Foreskin keratinocyte (primary cell): ENCODE measurements at places on chromosomes 1 and 21. TPM values are rescaled to one million over a fixed set of nuclear protein-coding genes. Genes with fewer than 3 reads are reported as not detected.

GRCh38 chr1:149931212-149931790 lies 3.7 kb upstream of the SF3B4 start:
- no peak for DNase-seq

- peak; percentile 82 for DNase-seq
Measured at GRCh38 chr1:195981448-195982139, 626.6 kb downstream of the KCNT2 start.

- no peak for DNase-seq
Measured at GRCh38 chr1:117656202-117656641, 50.4 kb downstream of the TENT5C start.

DNA sequence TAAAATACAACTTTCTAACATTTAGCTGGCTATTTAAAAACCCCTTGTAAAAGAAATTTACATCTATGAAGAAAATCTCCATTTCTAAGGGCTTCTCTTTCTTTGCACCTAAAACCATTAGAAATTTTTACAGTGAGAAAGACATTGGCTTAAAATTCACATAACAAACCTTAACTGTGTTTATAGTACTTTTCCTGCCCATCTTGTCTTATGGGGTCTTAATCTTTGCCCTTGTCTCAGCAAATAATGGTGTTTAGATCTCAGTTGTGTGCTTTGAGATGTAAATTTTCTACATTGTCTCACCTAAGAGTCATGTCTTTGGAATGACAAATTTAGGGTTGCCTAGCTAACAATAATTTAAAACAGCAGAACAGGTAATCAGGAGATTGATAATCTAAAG lies 71.5 kb downstream of the DDAH1 start:
- DNase-seq: no peak

DNA sequence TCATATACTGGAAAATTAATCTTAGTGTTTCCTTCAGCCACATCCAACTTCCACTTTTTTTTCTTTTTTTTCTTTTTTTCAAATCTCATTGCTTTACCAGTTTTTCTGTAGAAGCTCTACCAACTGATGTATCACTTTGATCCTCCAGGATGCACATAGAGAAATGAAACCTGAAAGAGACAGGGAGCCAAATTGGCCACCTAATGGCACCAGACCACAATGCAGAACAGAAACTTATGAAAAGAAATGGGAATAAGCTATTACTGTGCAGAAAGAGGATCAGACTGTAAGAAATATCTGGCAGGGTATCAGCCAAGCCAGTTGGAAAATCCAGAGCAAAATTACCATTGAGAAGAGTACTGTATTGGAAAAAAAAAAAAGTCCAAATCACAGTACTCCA lies 1514.2 kb downstream of the MRPL39 start:
- no peak for DNase-seq

GRCh38 chr1:119394085-119394484 lies 20.9 kb upstream of the HSD3B2 start:
- DNase-seq: no peak

DNA sequence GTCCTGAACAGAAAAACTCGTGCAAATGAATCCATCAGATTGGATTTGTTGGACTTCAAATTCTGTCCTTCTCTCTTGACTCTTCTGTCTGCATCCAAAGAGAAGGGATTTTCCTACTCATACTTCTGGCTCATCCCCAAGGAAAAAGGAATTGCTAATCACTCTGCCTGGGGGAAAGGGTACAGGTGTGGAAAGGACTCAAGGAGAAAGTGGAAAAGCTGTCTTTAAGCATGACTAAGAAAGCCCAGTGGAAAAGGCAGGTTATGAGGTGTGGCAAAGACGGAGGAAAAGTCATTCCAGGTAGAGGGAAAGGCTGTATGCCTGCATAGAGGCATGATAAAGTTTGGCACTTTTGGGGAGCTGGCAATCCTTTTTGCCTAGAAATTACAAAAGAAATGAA lies 43.4 kb downstream of the PTGS2 start:
- peak; percentile 57 for DNase-seq

GRCh38 chr1:63856924-63857323 lies 83.1 kb downstream of the ROR1 start:
- no peak for DNase-seq

DNA sequence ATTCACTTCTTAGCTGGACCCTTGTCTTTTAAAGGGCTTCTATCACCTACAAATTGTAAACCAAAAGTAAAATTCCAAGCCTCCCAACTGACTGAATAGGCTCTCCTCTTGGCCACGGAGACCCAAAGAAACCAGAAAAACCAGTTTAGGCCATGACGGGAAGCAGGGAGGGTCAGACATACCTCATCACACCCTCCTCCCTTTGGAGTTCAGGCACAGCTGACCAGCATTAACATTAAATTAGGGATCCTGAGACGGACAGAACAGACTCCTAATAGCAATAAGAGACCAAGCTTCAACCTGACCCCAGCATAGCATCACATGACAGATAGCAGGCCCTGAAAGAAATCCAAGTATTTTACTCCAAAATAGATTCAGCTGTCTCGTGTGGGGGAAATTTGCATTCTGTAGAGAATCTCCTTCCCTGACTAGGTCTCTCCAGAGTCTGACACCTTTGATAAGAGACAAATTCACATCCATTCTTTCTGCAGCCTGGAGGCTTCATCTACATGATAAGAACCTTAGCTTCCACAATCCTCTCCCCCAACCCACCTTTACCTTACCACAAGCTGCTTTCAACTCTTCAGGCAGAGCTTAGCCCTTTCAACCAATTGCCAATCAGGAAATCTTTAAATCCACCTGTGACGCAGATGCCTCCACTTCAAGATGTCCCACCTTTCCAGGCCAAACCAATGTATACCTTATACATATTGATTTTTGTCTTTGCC lies 177.1 kb upstream of the RAB4A start:
- peak; percentile 61 for DNase-seq

GRCh38 chr1:208185801-208186231 lies 58.4 kb downstream of the PLXNA2 start:
- no peak for DNase-seq

- no peak for DNase-seq
Measured at GRCh38 chr1:206664740-206665139, 20.0 kb upstream of the MAPKAPK2 start.

GRCh38 chr1:172738389-172738788 lies 79.5 kb downstream of the FASLG start:
- DNase-seq: no peak

GRCh38 chr1:96372881-96373280 lies 348.7 kb upstream of the PTBP2 start:
- DNase-seq: no peak

DNA sequence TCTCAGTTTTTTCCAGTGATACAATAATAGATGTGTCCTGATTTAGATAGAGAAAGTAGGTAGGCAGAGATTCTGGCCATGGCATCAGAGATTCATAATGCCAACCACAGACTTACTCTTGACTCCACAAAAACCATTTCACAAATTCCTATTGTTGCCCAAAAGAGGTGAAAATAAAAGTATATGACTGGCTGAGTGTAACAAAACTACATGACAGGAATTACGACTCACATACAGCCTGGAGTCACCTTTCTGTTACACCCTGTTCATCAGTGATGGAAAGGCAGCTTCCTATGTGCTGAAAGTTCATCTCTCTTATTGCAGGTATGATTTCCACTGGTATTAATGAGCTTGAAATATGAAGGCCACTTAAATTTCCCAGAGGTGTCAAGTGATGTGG lies 72.3 kb downstream of the MPZL1 start:
- no peak for DNase-seq

DNA sequence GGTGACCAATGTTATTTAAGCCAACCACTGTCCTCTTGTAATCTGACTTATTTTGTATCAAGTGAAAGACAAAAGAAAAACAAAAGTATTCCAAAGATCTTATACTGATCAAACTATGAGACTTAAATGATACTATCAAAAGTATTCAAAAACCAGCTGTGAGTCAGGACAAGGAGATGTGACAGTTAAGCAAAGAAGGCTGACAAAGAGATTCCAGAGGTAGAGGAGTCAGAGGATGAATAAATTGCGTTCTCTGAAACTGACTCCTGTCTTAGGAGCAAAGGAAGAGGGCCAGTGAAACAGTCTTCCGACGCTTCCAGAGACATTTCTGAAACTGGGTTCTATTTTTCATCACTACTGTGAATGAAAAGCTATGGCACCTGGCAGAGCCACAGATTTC lies 20.9 kb downstream of the TMEM50B start:
- no peak for DNase-seq

DNA sequence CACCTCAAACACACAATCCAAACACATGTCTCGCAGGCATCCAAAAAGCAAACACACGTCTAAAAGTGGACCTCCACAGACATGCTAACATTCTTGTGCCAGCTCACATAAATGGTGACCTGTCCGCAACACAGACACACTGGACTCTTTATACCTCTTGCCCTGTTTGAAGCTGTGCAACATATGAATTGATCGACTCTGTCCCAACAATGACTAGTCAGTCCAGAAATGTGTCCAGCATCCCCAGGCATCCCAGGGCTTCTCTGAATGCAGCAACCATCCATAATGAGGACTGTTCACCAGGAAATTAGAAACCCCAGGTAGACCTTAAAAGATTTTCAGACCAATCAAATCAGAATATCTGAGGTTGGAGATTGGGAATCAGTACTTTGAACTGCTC lies 3.2 kb downstream of the DDR2 start:
- DNase-seq: no peak

DNA sequence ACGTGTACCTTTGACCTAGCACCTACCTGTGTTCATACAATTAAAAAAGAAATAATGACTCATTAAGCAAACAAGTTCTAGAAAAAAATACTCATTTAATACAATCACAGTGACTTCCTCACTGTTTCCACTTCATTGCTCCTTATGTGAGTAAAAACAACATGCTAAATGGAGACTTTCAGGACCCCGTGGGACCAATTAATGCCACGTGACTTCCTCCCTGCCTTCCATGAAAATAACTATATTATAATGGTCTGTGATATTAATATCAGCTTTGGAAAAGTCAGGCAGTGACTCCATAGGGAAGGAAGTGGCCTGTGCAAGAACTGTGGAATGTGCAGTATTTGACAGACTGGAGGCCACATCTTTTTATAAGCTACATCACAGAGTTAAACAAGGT lies 337.8 kb downstream of the HLX start:
- DNase-seq: no peak

- no peak for DNase-seq
Measured at GRCh38 chr1:28115267-28115666, 26.9 kb upstream of the EYA3 start.

- DNase-seq: no peak
Measured at GRCh38 chr1:21814241-21814918, 2.3 kb downstream of the LDLRAD2 start.

Gene CHRNB2
- 0.02 and 0.07 TPM in 2 replicates for polyA plus RNA-seq

Gene RAB3B
- polyA plus RNA-seq: 2.7 and 4.0 TPM in 2 replicates

Gene CSMD2
- polyA plus RNA-seq: 1.1 and 1.4 TPM in 2 replicates

Gene IGSF9
- 9.3 and 11.8 TPM in 2 replicates for polyA plus RNA-seq

Gene RASAL2
- polyA plus RNA-seq: 4.5 and 4.9 TPM in 2 replicates

Gene CASZ1
- polyA plus RNA-seq: 2.7 and 3.5 TPM in 2 replicates

Gene TMPRSS15
- polyA plus RNA-seq: not detected in 2 replicates

Gene FAM72B
- 3.1 and 5.8 TPM in 2 replicates for polyA plus RNA-seq

Gene S100A1
- polyA plus RNA-seq: 0.22 TPM in 1 of 2 replicates, not detected in the other

Gene DYNLT4
- 0.09 TPM in 1 of 2 replicates, not detected in the other for polyA plus RNA-seq

Gene WNT9A
- 0.39 and 1.6 TPM in 2 replicates for polyA plus RNA-seq
